ENCODE measurements at places on chromosomes 7 and 10.

- no peak for DNase-seq
Measured at GRCh38 chr10:80855348-80855971, 317.8 kb downstream of the SH2D4B start.

DNA sequence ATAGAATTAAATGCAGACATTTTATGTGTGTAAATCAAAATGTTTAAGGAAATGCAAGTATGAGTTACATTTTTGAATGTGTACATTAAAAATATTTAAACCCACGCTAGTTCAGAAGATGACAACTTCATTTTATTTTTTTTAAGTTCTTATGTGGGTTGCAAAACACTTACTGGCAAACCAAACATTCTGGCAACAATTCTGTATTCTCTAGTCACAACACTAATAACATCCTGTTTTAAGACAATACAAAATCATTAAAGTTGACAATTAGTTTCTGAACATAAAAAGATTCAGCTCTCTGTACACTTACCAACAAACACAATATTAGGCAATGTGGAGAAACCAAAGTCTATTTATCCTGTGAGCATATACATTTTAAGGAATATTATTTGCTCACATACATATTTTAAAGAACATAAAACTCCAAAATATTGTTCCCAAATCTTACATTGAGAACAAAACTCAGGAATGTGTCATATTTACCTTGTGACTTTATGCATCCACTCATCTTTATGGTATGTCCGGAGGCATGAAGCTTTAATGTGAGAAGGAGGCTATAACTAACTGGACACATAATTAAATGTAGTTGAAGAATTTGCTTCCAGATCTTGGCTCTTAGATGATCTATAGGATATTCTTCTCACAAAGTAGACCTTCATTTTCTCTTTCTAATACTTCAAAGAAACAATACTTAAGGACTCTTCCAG lies 134.7 kb downstream of the DGKB start:
- no peak for DNase-seq

- no peak for DNase-seq
Measured at GRCh38 chr7:81501220-81501619, 268.6 kb downstream of the HGF start.

DNA sequence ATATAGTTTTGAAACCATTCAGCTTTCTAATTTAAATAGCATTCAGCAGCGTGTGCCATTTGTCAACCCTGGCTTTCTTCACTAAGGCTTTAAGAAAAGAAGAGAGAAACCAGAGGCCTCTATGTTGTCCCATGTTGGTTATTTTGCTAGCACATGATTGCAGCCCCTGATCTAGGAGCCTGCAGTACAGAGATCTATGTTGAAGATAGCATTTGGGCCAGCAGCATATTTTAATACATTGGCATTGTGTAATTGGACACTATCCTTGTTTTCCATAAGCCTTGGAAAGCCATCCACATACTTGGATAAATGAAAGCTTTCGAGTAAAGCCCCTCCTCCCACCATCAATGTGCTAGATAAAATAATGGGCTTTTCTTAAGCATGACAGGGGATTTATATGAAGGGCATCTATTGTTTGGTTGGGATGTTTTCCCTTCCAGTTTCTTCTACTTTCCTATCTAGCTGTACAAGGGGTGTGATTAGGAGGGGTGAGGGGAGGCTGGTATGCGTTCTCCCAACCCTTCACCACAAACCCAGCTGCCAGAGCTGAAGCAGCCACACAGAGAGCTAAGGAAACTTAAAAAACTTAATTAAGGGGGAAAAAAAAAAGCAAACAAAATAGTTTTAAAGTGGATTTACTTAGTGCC lies 23.1 kb upstream of the SDHAF3 start:
- no peak for DNase-seq

DNA sequence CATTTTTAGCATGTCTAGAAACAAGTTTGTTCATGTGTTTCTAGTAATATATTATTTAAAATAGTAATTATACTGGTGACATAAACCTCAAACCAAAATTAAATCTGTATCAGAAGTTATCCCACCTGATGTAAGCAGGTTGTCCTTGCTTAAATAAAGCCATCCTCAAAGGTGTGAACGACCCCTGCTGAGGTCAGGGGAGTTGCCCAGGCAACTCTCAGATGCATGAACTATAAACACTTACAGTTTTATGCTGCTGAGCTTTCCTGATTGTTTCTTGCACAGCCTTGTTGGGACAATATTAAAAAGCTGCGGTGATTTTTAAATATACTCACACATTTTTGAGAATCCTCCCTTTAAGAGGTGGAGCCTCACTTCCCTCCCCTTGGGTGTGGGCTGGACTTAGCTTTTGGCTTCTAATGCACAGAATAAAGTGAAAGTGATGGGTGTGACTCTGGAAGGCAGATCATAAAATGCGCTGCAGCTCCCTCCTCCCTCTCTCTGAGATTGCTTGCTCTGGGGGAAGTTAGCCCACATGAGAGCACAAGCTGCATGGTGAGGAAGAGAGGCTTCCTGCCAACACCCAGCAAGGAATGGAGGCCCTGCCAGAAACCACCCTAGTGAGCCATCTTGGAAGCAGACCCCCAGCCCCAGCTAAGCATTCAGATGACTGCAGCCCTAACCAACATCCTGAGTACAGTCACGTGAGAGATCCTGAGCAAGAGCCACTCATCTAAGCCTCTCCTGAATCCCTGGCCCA lies 152.7 kb downstream of the SKIDA1 start:
- no peak for DNase-seq

- DNase-seq = no peak
Measured at GRCh38 chr10:84291384-84291783, 37.0 kb upstream of the CCSER2 start.

DNA sequence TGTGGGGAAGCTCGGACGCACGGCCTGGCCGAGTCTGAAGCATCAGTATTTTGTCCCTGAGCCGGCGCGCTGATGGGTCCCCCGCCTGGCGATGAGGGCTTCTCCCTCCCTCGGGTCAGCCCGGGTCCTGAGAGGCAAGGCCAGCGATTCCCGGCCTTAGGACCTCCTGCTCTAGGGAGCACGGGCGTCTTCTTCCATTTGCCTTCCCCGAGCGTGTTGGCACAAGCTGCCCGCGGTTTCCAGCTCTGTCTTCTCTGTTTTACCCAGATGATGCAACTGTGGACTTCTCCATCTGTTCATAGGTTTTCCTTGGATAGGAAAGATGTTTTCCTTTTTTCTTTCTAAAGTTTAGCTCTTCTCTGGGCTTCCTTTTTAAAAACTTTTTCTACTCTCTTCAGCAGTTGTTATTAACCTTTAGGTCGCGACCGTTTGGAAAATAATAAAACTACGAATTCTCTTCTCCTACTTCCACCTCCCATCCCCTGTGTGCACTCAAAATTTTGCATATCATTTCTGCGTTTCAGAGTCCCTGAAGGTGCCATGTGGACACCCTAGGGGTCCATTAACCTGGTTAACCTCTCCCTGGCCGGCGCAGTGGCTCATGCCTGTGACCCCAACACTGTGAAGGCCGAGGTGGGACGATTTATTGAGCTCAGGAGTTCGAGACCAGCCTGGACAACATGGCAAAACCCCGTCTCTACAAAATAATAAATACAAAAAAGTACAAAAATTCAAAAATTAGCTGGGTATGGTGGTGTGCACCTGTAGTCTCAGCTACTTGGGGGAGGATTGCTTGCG lies 1.4 kb upstream of the SLC25A28 start:
- DNase-seq = no peak

All from stimulated activated CD4-positive, alpha-beta T cell treated with anti-CD3 and anti-CD28 coated beads, Interleukin-1b, Interleukin-23, amount 100 ng/mL, for 1 hour (primary cell).